ENCODE measurements at places on chromosomes 4 and X. TPM values are rescaled to one million over a fixed set of nuclear protein-coding genes. Genes with fewer than 3 reads are reported as not detected.

- no peak for DNase-seq
Observed at GRCh38 chrX:30060718-30061117, 154.6 kb upstream of the MAGEB2 start.

- DNase-seq: no peak
Observed at GRCh38 chr4:153521999-153522801, 56.0 kb downstream of the TMEM131L start.

DNA sequence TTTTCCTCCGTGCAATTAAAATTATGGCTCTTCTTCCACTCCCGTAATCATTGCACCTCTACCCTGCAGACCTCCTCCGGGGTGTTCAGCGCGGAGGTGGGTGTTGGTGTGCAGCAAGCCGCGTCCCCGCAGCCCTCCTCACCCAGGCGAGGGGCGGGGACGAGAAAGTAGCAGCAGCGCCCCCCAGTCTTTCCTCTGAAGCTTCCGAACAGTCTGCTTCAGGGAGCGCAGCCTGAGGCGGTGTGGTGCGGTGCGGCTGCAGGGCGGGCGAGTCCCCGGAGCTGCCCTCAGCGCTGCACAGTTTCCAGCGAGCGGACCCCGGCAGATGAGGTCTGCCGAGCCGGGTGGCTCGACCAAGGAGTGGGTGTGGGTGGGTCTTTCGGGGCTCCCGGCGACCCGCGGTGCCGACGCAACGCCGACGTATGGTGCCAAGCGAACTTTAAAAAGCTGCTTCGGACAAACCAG lies at the start of gene FRAS1:
TSS of gene FRAS1 (plus strand) at position 189 of the 465 bp plus-strand sequence. CDS start 687 bp downstream, outside the sequence.
- DNase-seq: peak; percentile 75

- no peak for DNase-seq
Observed at GRCh38 chr4:43990551-43990950, 458.1 kb downstream of the KCTD8 start.

DNA sequence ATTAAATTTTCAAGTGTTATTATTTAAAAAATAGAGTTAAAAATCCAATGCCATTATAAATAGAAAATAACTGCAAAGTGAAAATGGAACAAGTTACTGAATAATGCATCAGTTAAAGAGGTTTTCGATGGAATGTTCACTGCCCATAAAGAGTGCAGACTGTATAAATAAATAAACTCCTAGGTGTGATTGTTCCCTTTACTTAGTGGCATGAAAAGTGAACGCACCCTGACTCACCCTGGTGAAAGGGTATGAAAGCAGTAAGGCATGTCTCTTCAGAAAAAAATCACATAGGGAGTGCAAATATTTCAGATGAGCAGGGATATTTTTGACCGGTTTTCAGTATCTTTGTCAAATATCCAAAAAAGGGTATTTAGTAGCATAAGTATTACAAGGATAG lies 387.8 kb downstream of the DCAF12L2 start:
- no peak for DNase-seq

DNA sequence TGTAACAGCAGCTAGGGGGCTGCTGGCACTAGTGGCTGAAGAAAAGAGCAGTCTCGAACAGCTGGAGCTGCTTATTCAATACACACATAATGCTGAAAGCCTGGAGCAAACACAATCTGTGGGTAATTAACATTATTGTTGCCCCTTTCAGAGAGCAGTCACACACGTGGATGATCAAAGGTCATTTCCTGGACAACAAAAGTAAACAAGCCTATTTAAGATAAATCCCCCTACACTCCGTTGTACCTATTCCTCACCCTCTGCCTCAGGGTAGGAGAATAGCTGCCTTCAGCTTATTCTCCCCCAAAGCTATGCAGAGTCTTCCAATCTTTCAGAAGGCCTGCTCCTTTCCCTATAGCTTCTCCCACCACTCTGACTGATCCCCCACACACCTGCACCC lies 803.9 kb downstream of the C4orf33 start:
- no peak for DNase-seq

DNA sequence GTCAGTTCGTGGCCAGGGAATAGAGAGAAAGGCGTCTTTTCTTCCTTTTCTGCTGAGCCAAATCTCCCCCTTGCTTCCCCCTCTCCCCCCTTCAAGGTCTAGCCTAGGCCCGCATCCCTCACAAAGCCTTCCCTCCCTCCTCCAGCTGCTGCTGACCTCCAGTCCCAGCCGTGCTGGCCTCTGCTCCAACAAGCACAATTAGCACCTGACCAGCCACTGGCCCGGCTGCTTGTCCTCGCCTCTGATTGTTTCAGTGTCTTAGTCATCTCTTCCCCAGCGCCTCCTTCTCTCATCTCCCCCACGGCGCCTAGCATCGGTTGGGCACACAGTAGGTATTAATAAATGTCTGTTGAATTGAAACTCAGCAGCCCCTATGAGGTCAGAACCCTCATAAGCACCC lies 4.2 kb downstream of the ELF4 start:
- DNase-seq: no peak

- DNase-seq: no peak
Observed at GRCh38 chrX:135454816-135455215, 33.1 kb downstream of the SMIM10L2A start.

GRCh38 chr4:187449702-187450101 lies 545.9 kb upstream of the ZFP42 start:
- no peak for DNase-seq

DNA sequence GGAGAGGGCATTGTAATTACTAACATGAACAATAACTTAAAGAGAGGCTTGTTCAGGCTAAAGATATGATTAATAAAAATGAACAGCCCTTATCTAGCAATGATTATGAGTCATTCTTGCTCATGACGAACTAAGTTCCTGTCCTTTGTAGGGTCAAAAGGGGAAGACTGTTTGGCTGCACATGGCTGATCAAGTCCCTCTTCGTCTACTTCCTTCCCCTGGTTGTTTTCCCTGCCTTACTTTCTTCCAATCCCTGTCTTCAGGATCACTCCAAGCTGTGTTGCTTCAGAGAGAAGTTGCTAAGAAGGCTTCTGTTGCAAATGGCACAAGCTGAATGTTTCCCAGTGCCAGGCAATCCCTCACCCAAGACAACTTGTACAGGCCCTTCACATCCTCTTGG lies 115.0 kb upstream of the HS3ST1 start:
- DNase-seq: no peak

- no peak for DNase-seq
Observed at GRCh38 chrX:107729558-107730297, 45.9 kb downstream of the TSC22D3 start.

- no peak for DNase-seq
Observed at GRCh38 chr4:155973639-155974475, 20.2 kb upstream of the CTSO start.

GRCh38 chrX:23369027-23369426 lies 34.4 kb downstream of the PTCHD1 start:
- DNase-seq: no peak

GRCh38 chr4:19689511-19689910 lies 562.2 kb upstream of the SLIT2 start:
- DNase-seq: no peak

- DNase-seq: peak; percentile 36
Observed at GRCh38 chrX:119757979-119758730, at the start of gene SOWAHD. Gene SOWAHD, plus strand, starts transcription at chrX:119758588. Its CDS starts 80 bp downstream, at chrX:119758668.

- DNase-seq: no peak
Observed at GRCh38 chr4:152522754-152523153, 13.1 kb downstream of the FBXW7 start.

DNA sequence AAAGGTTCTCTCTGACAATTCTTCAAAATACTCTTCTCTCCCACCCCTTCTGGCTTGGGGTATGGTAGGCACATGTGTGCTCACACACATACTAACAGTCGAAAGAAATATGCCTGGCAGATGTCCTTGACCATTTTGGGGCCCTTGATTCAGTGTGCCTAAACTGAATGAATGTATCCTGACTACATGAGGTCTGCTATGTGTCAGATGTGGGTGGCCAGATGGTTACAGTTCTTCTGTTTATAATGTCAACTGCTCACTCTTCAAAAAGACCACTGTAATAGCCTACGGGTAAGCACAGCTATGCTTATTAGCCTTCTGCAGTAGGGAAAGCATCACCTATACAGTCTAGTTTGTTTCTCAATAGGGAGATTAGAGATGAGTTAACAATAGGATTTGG lies 63.7 kb upstream of the VEGFC start:
- no peak for DNase-seq

GRCh38 chrX:72316408-72317110 lies 10.8 kb upstream of the CITED1 start:
- no peak for DNase-seq

GRCh38 chr4:59057804-59058203 lies 1947.6 kb upstream of the IGFBP7 start:
- no peak for DNase-seq

GRCh38 chr4:145218251-145218650 lies 37.9 kb upstream of the OTUD4 start:
- DNase-seq: no peak

GRCh38 chrX:7068939-7069367 lies 78.6 kb upstream of the STS start:
- DNase-seq: peak; percentile 43

- no peak for DNase-seq
Observed at GRCh38 chr4:126799416-126799815, 833.3 kb upstream of the INTU start.

GRCh38 chrX:22699581-22700091 lies 300.1 kb upstream of the DDX53 start:
- no peak for DNase-seq

DNA sequence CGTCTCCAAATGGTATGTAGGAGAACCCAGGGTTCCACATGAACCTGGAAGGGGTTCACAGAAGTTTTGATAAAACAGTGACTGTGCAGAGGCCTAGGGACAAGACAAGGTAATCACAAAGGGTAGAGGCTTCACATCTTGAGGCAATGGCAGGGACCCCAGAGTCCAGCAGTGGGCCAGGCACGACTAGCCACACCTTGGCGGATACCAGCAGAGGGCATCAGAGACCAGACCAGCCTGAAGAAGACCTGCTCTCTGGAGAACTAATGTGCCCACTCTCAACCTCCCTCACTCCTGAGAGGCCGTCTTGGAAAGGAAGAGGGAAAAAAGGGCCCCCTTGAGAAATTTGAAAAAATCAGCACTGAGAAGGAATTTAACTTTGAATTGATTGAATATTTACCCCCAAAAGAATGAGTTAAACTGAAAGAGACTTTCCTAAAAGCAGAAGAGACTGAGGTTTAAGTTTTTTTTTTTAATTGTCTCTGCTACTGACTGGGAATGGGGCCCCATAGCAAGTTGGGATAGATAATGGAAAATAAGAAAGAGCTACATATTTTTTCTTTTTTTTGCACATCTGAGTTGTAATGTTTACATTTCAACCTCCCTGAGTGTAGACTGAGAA lies 243.8 kb upstream of the JADE1 start:
- DNase-seq: peak; percentile 29

- no peak for DNase-seq
Observed at GRCh38 chr4:8316251-8316771, 46.8 kb downstream of the HTRA3 start.

DNA sequence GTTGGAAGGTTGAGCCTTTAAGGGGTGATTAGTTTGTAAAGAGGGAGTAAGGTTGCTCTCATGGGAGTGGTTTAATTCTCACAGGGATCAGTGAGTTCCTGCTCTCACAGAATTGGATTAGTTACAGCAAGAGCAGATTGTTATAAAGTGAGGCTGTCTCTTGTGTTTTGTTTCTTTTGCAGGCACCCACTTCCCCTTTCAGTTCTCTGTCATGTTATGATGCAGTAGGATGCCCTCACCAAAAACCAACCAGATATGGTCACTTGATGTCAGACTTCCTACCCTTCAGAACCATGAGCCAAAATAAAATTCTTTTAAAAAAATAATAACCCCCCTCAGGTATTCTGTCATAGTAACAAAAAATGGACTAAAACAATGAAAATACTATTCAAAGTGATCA lies 19.9 kb upstream of the IGSF1 start:
- DNase-seq: no peak

DNA sequence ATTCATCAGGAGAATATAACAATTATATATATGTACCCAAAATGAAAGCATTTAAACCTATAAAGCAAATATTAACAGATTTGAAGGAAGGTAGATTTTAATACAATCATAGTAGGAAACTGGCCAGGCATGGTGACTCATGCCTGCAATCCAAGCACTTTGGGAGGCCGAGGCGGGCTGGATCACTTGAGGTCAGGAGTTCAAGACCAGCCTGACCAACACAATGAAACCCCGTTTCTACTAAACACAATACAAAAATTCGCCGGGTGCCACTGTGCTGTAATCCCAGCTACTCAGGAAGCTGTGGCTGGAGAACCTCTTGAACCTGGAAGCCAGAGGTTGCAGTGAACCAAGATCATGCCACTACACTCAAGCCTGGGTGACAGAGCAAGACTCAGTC lies 118.3 kb downstream of the KCNIP4 start:
- no peak for DNase-seq

GRCh38 chrX:42686296-42686695 lies 91.7 kb downstream of the PPP1R2C start:
- no peak for DNase-seq

The LRPAP1 gene
- 68.5 TPM for total RNA-seq

The PLRG1 gene
- total RNA-seq: 79.7 TPM

The PITX2 gene
- 1.3 TPM for total RNA-seq

The NWD2 gene
- 0.17 TPM for total RNA-seq

The KLF8 gene
- 9.4 TPM for total RNA-seq

The CT45A3 gene
- total RNA-seq: not detected

The VEGFC gene
- total RNA-seq: not detected

The TENM3 gene
- 124 TPM for total RNA-seq

The RADX gene
- total RNA-seq: 7.5 TPM
